A549 treated with CORT108297 at 1 μM for 4 hours (cell line): ENCODE measurements at places on chromosomes 2 and 18. TPM values are rescaled to one million over a fixed set of nuclear protein-coding genes. Genes with fewer than 3 reads are reported as not detected.

MBD5 gene
- 2.9 to 8.0 TPM (median 5.4 TPM) in 5 replicates for total RNA-seq

CDH19 gene
- total RNA-seq, result 0.62 to 1.8 TPM (median 1.1 TPM) in 5 replicates

MYO5B gene
- 10.0 to 12.3 TPM (median 11.0 TPM) in 5 replicates for total RNA-seq

EML6 gene
- total RNA-seq, result 1.0 to 2.1 TPM (median 1.6 TPM) in 5 replicates

SLC40A1 gene
- total RNA-seq, result 2.7 to 3.4 TPM (median 2.9 TPM) in 5 replicates
